Neural progenitor cell (in vitro differentiated cells): ENCODE measurements at places on chromosomes 12 and 14.

DNA sequence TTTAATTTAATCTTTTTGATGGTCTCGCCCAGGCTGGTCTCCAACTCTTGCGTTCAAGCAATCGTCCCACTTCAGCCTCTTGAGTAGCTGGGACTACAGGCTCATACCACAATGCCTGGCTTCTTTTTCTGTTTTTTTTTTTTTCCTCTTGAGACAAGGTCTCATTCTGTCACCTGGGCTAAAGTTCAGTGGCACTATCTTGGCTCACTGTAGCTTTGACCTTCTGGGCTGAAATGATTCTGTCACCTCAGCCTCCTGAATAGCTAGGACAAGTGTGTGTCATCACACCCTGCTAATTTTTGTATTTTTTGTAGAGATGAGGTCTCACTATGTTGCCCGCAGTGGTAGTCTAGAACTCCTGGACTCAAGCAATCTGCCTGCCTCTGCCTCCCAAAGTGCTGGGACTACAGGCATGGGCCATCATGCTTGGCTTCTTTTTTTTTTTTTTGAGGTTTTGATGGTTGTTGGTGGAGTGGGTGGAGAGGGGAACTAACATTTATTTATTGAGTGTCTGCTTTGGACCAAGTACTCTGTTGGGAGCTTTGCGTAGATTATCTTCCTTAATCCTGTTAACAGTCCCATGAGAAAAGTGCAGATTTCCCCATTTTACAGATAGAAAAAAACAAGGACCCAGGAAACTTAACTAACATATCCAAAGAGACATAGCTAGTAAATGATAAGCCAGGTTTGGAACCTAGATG lies 102.0 kb downstream of the DIP2B start:
- DNase-seq: no peak

DNA sequence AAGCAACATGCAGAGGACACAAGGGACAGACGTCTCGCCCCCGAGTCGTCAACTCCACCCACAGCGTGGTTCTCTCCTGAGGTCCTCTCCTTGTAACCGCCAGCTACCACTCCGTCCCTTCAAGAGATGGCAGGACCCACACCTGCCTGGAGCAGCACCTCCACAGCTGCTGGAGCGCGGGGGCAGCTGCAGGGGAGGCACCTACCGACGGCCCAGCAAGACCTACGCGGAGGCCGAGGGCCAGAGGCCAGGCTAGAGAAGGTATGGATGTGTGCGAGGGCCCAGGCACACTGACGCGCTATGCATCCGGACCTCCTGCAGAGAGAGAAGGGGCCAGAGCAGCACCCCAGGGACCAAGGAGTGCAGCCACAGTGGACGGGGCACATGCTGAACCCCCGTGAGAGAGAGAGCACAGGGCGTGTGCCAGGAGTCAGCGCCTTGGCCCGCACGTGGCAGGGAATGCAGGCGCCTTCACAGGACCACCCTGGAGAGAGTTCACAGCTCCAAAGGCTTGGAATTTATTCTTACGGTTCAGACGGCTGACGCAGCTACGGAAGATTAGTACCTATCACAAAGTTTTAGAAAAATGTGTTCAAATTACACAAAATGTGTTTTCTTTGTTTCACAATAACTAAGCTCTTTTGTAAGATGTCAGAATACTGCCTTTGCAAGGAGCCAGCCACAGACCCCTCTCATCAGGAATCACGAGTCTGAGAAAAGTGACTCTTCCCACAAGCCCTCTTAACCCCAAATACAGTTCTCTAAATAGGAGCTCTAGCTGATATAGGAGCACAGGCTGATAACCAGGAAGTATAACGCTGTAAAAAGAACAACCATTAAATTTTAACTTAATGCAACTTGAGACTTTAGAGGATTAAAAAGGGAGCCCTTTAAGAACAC lies 36.8 kb downstream of the CDC42BPB start:
- DNase-seq: no peak

GRCh38 chr12:71201136-71201679 lies 43.4 kb upstream of the TSPAN8 start:
- DNase-seq: peak; percentile 56

- no peak for DNase-seq
Observed at GRCh38 chr14:102606296-102606695, 13.8 kb downstream of the RCOR1 start.

GRCh38 chr14:105012171-105012985 lies 8.5 kb downstream of the CDCA4 start:
- DNase-seq: no peak

GRCh38 chr14:55450987-55451386 lies 10.6 kb upstream of the TBPL2 start:
- no peak for DNase-seq

DNA sequence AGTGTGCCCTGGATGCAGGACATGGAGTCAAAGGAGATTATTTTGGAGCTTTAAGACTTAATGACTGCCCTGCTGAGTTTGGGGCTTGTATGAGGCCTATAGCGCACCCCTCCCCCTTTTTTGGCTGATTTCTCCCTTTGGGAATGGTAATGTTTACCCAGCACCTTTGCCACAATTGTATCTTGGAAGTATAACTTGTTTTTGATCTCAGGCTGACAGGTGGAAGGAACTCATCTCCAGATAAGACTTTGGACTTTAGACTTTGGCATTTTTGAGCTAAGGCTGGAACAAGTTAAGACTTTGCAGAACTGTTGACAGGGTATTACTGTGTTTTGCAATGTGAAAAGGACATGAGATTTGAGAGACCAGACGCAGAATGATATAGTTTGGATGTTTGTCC lies 110.5 kb downstream of the DERA start:
- no peak for DNase-seq

- DNase-seq: no peak
Observed at GRCh38 chr12:30599608-30600007, 96.1 kb downstream of the IPO8 start.

GRCh38 chr14:81826081-81826480 lies 292.4 kb upstream of the SEL1L start:
- no peak for DNase-seq

- no peak for DNase-seq
Observed at GRCh38 chr12:19410629-19411185, 28.6 kb upstream of the AEBP2 start.

DNA sequence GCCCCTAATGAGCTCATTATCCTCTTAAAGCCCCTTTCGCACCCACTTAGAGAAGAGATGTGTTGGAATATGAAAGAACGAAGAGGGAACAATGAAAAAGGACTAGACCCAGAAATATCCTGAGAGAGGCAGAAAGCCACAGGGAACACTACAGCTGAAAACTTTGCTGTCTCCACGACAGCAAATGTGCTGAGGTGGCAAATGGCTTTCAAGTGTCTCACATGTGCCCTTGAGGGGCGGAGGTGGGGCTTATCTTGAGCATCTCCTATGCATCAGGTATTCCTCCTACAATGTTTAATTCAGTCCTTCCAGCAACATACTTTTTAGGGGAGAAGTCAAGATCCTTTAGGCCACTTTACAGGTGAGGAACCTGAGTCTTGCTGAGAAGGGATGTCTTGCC lies 62.9 kb downstream of the WSCD2 start:
- DNase-seq: no peak

DNA sequence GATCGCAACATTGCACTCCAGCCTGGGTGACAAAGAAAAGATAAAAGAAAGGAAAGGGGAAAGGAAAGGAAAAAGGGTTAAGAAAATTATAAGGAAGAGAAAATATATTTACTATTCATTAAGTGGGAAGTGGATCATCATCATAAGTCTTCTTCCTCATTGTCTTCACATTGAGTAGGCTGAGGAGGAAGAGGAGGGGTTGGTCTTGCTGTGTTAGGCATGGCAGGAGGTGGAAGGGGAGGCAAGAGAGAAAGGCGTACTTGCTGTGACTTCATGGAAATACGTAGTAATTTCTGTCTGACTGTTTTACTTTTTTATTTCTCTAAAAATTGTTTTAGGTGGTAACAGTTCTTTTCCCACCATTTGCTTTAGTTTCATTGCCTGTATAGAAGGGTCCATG lies 26.2 kb downstream of the FAM177A1 start:
- no peak for DNase-seq

DNA sequence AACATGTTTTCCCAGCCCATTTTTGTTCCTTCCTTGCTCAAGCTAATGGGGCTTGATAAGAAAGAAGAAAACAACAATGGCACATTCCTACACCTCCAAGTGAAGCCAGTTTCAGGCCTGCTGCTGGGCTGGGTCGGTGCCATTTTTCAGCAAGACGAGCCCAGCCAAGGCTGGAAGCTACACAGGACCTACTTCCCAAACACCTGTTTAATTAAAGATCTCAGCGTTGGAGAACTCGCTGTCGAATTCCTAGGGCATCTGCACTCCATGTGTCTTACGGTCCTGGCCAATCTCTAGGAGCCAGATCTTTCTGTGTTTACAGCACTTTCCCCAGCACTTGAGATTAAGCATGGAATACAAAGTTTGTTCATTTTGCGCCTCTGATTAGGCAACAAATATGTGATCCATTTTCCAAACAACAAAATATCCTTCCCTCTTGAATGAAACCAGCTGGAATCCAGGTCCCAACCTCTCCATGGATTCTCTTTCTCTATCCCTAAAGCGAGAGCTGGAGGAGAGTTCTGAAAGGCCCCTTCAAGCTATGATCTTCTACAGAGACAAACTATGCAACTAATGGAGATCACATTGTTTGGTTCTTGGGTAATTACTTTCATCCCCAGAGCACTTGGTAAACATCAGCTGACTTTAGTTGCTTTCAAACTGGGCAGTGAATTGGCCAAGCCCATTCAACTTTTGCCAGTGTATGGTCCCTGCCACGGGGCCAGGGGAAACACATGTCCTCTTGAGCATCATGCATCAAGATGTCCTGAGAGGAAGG lies 34.3 kb upstream of the TC2N start:
- DNase-seq: no peak

DNA sequence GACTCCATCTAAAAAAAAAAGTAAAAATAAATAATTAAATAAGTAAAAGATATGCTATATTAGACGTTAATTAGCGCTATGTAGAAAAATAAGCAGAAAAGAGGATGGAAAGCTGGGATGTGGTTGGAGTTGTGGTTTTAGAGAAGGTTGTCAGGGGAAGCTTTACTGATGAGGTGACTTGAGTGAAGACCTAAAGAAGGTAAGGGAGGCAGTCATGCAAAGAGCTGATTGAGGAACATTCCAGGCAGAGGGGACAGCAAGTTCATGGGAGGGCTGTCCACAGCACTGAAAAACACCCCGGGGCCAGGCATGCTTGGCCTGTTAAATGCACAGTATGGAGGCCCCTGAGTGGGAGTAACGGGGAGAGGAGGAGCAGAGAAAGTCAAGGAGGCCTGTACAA lies 15.7 kb downstream of the SMAGP start:
- DNase-seq: no peak

- no peak for DNase-seq
Observed at GRCh38 chr12:8081251-8081920, 688 bp upstream of the NECAP1 start.

DNA sequence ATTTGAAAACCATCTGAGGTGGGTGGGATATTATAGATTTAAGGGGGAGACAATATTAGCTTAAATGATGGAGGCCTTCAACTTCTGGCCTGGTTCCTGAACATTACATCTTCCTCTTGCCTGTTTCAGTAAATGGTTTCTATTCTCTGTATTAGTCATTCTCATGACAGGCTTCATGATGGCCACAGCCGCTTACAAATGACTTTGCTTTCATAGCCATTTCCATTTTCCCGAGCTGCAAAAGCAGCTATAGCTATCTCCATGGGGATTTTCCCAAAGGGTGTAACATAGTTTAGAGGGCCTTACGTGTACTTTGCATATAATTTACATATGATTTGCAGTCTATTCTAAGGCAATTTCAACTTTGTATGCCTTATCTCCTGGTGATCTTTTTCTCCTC lies 121.8 kb downstream of the NRXN3 start:
- no peak for DNase-seq

GRCh38 chr12:75554556-75554880 lies 43.1 kb upstream of the KRR1 start:
- DNase-seq: no peak

DNA sequence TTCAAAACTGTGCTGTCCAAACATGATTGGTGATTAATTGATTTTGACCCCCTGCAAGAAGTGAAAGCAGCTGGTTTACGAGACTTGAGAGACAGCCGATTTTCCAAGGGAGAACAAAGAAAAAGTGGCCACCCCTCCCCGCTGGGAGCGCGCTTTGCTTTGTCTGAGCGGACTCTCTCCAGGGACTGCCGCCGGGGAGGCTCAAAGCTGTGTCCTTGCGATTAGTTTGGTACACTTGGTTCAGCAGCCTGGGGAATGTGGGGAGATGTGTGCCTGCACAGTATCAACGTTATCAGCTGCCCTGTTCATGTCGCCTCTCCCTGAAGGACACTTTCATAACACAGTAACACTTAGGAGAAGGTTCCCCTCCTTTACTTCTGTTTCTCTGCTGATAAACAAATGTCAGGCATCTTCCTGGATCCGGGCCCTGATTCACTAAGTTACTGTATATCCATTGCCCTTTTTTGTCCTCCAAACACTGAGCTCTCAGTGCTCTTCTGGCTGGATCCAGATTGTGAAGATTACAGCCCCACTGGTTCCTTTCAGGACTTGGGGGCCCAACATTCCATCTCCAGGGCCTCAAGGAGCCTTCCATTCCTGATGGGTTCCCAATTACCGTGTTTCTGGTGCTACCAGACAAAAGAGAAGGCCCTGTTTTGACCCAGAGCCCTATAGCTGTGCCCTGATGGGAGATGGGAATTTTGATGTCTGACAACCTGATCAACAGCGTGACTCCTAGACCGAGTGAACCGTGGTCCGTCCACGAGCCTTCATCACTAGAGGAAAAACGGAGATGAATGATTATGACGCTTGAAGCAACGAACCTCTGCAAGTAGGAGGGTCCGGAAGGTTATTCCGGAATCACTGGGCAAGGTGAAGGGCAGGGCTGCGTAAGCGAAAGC lies 31.7 kb upstream of the TUBA1C start:
- DNase-seq: peak; percentile 92

GRCh38 chr12:125185740-125186470 lies 120.7 kb downstream of the AACS start:
- DNase-seq: peak; percentile 97

- DNase-seq: peak; percentile 31
Observed at GRCh38 chr14:101476916-101477553, 84.3 kb upstream of the DIO3 start.

GRCh38 chr12:4587108-4587507 lies 25.1 kb downstream of the DYRK4 start:
- no peak for DNase-seq

DNA sequence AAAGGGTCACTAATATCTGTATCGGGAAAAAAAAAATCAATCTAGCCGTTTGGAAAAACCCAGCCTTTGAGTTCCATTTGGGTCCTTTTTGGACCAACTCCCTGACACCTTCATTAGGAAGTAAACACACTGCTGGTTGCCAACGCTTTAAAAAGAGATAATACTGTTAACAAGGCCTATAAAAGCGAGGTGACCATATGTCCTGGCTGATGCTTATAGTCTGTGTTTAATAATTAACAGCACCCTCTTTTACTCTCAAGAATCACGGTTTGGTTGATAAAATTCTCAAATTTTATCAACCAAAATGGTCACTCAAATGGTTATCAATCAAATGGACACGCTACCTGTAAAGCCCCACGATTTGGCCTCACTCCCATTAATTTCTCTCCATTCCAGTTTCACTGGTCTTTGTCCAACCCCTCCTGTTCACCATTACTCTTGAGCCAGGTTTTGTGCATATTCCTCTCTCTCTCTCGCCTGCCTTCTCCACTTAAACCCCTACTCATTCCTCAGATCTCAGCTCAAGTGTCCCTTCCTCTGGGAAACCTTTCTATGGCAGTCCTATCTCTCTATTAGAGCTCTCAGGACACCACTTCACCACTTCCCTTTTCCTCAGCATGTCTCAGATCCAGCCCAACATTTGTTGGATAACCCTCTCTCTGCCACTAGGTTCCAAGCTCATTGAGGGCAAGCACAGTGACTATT lies 9.5 kb downstream of the BTG1 start:
- DNase-seq: no peak
